G401 (cell line): ENCODE measurements at places on chromosomes 4 and X. TPM values are rescaled to one million over a fixed set of nuclear protein-coding genes. Genes with fewer than 3 reads are reported as not detected.

The GAGE12F gene
- total RNA-seq, result not detected in 2 replicates

The BTC gene
- total RNA-seq, result not detected in 2 replicates

The FRMPD3 gene
- total RNA-seq, result not detected in 2 replicates

GRCh38 chr4:121177246-121178137, 13.4 kb upstream of the TNIP3 start:
- no peak for DNase-seq

- no peak for DNase-seq
Observed at GRCh38 chrX:40908026-40908425, 172.7 kb upstream of the MED14 start.

- no peak for DNase-seq
Observed at GRCh38 chrX:107227780-107228485, 21.5 kb downstream of the DNAAF6 start.

DNA sequence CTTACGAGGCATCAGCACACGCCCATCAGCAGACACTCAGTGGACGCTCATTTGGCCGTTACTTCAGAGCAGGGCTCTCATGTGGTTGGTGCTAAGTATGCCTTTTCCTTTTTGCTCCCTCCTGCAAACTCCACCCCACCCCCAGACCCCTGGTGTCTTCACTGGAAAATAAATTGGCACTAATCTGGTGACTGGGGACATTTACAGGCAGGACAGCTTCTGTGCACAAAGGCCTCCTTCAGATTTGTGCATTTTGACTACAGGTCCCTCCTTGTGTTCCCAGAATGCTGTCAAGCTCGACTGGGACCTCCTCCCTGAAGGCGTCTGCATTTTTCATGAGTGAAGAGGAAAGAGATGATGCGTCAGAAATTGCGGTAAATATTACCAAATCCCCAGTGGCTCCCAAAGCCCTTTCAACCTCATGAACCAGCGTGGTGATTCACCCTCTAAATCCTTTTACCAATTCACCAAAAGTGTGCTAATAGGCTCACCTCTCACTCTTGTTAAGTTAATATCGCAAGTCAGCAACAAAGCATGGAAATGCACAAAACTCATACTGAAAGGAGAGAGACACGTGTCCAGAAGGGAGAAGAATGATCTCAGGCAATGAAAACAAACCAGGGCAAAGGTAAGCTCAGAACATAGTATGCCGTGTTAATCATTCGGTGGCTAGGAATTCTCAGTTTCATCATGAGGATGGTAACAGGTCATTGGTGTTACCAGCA, 119.0 kb downstream of the NKX6-1 start:
- no peak for DNase-seq

DNA sequence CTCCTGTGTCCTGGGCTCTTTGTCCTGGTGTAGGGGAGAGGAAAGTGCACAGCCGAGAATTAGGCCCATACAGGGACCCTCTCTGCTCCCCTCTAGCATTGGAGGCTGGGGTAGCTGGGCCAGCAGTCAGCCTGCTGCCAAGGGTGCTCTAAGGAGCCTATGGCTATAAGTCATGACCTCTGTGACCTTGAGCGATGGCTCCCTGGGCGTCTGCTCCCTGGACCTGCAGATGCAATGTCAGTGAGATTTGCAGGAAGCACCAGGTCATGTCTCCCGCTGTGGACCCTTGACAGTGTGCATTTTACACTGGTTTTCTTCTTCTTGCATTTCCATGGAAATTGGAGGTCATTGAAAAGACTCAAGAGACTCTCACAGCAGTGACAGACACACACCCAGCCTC, 234.1 kb upstream of the PSAPL1 start:
- DNase-seq, result no peak

GRCh38 chr4:151857368-151857767, 96.6 kb upstream of the GATB start:
- no peak for DNase-seq

DNA sequence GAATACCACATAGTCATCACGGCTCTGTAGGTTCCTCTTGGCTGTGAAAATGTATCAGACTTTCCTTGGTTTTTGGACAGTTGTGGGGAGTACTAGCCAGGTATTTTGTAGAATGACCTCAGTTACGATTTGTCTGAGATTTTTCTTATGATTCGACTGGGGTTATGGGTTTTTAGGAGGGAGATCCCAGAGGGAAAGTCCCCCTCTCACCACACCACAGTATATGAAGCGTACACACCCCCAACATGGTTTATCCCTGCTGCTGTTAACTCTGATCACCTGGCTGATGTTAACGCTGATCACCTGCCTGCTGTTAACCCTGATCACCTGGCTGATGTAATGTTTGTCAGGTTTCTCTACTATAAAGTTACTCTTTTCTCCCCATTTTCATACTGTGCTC, 72.6 kb downstream of the ANAPC4 start:
- no peak for DNase-seq

- no peak for DNase-seq
Observed at GRCh38 chr4:103193457-103193856, 4.7 kb downstream of the CENPE start.

- DNase-seq, result peak; percentile 39
Observed at GRCh38 chr4:17511051-17511450, 839 bp downstream of the QDPR start.
